ENCODE measurements at places on chromosomes 4 and X. TPM values are rescaled to one million over a fixed set of nuclear protein-coding genes. Genes with fewer than 3 reads are reported as not detected.

Gene ARFIP1
- 17.4 TPM for total RNA-seq

DNA sequence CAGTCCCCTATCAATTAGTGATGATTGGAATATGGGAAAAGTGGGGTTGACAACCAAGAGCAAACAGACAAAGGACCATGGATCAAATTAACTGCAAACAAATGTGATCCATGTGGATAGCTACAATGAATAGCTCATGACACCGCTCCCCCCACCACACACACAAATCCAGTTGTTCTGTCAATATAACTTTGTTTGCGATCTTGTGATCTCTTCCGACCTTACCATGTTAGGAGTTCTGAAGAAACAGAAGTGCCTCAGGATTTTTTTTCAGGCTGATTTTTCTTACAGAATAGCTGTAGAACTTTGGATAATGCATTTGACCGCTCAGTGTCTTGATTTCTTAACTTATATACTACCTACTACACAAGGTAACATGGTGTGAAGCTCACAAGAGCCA lies 116.6 kb downstream of the SH2D1A start:
- no peak overlapping the region for H3K4me3 ChIP-seq
- no peaks in the 10 kb centered on the region for H3K27me3 ChIP-seq
- no peak for DNase-seq
- H3K4me1 ChIP-seq, result no peaks in the 10 kb centered on the region
- H3K36me3 ChIP-seq, result no peaks in the 10 kb centered on the region
- H3K27ac ChIP-seq, result no peak overlapping the region

Gene TRIM61
- not detected for total RNA-seq

GRCh38 chrX:105191878-105192277 lies 28.6 kb downstream of the TEX13A start:
- no peaks in the 10 kb centered on the region for H3K36me3 ChIP-seq
- no peaks in the 10 kb centered on the region for H3K4me1 ChIP-seq
- no peak overlapping the region for H3K27ac ChIP-seq

DNA sequence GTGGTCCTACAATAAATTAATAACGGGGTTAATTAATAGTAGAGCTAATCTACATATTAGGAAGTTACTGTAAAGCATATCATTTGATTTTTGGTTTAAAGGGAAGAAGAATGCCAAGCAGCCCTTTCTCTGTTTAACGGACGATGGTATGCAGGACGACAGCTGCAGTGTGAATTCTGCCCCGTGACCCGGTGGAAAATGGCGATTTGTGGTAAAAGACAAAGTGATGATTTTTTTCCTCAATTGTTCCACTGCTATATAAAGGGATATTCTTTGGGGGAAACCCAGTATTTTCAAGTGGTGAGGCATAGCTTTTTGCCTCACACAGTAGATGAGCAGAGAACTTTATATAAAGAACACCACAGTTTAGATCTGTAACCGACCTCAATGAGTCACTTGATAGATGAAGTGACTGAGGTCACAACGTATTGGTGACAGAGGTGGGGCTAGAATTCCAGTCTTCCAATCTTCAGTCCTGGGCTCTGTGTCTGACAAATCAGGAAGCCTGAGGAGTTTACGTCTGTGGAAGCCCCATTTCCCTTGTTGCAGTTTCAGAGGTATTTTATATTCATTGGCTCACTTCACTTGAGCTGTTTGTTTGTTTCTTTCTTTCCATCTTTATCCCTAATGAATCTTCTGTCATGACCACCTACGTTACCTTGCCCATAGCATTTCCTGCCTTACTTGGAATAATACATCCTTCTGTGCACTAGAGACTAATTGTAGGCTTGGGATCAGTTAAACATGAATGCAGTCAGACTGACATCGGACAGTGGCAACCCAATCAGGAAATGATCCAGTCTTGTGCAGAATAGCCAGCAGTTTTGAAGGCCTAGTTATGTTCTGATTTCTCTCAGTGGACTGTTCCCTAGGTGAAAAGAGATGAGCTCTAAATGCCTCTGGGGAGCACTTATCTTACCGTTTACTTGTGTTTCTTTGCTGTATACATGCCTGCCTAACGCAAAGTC lies 30.1 kb downstream of the ZRSR2 start:
- H3K4me1 ChIP-seq, result no peaks in the 10 kb centered on the region
- no peak for DNase-seq
- no peak overlapping the region for H3K4me3 ChIP-seq

GRCh38 chrX:114924856-114925255 lies 92.6 kb downstream of the IL13RA2 start:
- H3K27me3 ChIP-seq, result no peaks in the 10 kb centered on the region
- H3K4me3 ChIP-seq, result no peak overlapping the region
- no peak for DNase-seq

DNA sequence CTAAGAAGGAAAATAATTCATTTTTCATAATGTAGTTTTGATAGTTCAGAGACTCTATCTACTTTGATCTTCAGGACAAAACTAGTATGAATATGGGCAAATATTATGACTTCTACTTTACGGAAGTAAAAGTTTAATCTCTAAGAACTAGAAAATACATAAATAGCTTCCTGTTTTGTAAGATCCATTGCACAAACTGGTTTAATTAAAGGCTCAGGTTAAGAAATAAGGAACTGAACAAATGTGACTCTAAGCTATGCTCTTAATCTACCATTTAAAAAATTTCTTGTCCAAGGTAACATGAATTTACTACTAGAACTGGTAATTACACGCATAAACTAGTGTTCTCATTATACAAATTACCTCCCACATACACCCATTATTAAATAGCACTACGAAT lies 360.6 kb downstream of the INPP4B start:
- no peaks in the 10 kb centered on the region for H3K4me1 ChIP-seq
- H3K27me3 ChIP-seq, result no peaks in the 10 kb centered on the region
- no peak overlapping the region for H3K27ac ChIP-seq
- no peaks in the 10 kb centered on the region for H3K36me3 ChIP-seq
- H3K4me3 ChIP-seq, result no peak overlapping the region
- no peak for DNase-seq

DNA sequence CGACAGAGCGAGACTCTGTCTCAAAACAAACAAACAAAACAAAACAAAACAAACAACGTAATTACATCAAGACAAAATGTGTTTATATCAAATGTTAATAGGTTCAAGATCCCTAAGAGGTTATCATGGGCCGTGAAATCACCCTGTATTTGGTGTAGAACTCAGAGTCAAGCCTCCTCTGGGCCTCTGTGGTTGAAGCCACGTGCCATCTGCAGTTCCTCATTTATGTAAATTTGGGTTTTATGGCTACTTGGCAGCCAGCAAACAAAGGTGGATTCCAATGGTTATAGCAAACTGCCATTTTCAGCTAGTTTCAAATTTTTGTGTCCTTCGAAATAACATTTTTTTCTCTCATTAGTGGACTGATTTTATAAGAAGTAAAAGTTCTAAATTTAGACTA lies 16.4 kb downstream of the NSDHL start:
- H3K36me3 ChIP-seq, result no peaks in the 10 kb centered on the region
- H3K27ac ChIP-seq, result no peak overlapping the region
- H3K4me1 ChIP-seq, result no peaks in the 10 kb centered on the region
- no peak for DNase-seq
- H3K27me3 ChIP-seq, result no peaks in the 10 kb centered on the region

DNA sequence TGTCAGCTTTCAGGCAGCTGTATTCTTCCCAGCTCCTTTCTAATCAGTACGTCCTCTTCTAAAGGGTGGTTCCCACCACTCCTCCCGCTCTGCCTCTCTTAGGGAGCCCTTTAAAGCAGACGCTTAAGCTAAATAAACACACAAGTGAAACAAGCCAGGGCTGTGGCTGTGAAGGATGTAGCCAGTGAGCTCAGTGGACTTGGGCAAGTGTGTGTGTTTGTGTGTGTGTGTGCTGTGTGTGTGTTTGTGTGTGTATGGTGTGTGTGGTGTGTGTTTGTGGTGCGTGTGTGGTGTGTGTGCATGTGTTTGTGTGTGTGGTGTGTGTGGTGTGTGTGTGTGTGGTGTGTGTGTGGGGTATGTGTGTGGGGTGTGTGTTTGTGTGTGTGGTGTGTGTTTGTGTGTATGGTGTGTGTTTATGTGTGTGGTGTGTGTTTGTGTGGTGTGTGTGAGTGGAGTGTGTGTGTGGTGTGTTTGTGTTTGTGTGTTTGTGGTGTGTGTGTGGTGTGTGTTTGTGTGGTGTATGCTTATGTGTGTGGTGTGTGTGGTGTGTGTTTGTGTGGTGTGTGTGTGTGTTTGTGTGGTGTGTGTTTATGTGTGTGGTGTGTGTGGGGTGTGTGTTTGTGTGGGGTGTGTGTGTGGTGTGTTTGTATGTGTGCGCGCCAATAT lies 283.3 kb downstream of the PTTG2 start:
- no peaks in the 10 kb centered on the region for H3K36me3 ChIP-seq
- no peaks in the 10 kb centered on the region for H3K4me1 ChIP-seq
- no peak overlapping the region for H3K27ac ChIP-seq
- H3K27me3 ChIP-seq, result no peaks in the 10 kb centered on the region
- no peak overlapping the region for H3K4me3 ChIP-seq
- no peak for DNase-seq

- H3K27me3 ChIP-seq, result no peaks in the 10 kb centered on the region
- H3K27ac ChIP-seq, result no peak overlapping the region
- no peaks in the 10 kb centered on the region for H3K4me1 ChIP-seq
- no peak for DNase-seq
Measured at GRCh38 chr4:54852602-54853001, 194.8 kb downstream of the KIT start.

DNA sequence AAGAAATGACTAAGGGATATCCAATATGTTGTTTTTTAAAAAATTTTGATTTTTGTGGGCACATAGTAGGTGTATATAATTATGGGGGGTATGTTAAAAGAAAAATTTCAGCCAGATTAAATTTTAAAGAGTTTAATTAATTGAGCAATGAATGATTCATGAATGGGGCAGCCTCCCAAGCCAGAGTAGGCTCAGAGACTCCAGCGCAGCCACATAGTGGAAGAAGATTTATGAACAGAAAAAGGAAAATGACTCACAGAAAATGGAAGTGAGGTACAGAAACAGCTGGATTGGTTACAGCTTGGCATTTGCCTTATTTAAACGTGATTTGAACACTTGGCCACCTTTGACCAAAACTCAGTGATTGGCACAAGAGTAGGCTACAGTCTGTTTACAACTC lies 91.7 kb downstream of the SPATA18 start:
- H3K4me1 ChIP-seq, result no peaks in the 10 kb centered on the region
- DNase-seq, result no peak
- H3K4me3 ChIP-seq, result no peak overlapping the region
- H3K36me3 ChIP-seq, result no peaks in the 10 kb centered on the region
- H3K27ac ChIP-seq, result no peak overlapping the region

Data from body of pancreas (tissue), 4 donors.